ENCODE measurements at places on chromosomes 11 and 22.
A peak's percentile ranks its signal among the peaks of the same experiment; 100 is the strongest.

DNA sequence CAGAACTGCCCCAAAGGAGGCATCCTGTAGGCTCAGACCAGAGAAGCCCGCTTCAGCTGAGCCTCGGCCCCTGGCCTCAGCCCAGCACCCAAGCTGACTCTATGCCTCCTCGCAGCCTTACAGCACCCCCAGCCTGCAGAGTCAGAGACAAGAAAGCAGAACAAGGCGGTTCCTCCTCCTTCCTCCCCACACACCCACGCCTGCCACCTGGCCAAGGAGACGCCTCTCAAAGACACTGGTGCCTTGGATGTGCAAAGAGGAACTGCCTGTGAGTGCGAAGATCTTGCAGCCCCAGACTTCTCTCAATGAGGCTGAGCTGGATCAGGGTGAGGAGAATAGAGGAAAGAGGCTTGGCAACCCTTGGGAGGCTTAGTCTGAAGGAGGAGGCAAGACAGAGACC is 60.2 kb downstream of the PDE2A start:
- no peak for DNase-seq

DNA sequence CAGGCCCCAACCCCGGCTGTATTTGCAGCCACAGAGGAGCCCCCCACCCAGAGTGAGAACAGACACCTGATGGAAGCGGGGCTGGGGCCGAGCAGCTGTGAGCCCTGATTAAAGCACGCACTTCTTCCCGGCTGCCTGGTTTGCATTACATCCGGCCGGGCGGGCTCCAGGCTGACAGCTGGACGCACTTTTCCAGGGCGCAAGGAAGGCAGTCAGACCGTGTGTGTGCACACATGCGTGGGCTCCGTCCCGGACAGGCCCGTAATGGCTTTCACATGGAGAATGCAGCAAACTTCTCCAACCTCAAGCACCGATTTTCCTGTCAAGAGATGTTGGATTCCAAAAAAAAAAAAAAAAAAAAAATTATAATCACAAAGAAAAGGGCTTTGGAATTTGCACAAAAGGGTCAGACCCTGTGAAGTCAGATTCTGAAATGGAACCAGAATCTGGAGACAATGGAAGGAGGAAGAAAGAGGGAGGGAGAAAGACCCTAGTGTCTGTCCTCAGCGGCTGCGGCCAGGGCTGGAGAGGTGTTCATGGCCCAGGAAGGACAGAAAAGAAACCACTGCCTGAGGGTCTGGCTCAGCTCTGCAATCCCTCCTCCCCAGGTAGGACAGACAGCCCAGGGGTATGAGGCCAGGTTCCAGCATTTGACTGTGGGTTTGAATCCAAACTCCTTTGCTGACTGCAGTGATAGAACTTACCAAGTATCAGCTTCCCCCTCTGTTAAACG is 365.5 kb downstream of the MN1 start:
- peak; percentile 82 for DNase-seq

GRCh38 chr11:24779791-24780190 is 282.9 kb downstream of the LUZP2 start:
- DNase-seq = peak; percentile 4

DNA sequence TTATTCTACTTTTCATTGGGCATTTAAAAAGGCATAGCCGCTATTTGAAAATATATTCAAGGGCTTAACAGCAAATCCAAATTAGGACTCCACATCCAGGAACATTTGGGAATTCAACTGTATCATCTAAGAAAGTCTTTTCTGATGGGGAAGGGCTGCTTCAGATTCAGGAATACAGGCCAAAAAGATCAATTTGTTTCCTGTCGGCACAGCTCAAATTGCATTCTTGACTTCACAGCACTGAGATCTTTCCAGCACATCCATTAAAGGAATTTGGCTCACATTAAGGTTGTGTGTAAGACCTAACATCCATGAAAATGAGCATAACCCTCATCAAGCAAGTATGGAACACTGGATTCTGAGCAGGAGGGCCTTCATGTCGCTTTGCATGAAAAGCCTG is 1169.5 kb upstream of the CCDC90B start:
- no peak for DNase-seq

- no peak for DNase-seq
Measured at GRCh38 chr11:980438-981357, 55.0 kb downstream of the AP2A2 start.

GRCh38 chr11:68338051-68338780 is 25.8 kb downstream of the LRP5 start:
- peak; percentile 47 for DNase-seq

DNA sequence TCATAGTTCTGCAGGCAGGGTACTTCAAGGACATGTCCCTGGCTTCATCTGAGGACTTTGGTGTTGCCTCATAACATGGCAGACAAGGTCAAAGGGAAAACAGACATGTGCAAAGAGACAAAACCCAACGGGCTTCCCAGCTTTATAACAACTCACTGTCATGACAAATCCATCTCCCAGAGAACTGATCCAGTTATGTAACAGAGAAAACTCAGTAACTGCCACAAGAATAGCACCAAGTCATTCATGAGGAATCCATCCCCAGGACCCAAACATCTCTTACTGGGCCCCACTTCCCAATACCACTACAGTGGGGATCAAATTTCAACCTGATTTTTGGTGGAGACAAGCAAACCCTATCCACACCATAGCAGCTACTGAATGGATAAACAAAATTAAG is 13.0 kb downstream of the OR52N4 start:
- no peak for DNase-seq

- no peak for DNase-seq
Measured at GRCh38 chr22:20583471-20583922, 76.1 kb downstream of the MED15 start.

- DNase-seq = no peak
Measured at GRCh38 chr11:14052198-14052597, 89.7 kb downstream of the SPON1 start.

DNA sequence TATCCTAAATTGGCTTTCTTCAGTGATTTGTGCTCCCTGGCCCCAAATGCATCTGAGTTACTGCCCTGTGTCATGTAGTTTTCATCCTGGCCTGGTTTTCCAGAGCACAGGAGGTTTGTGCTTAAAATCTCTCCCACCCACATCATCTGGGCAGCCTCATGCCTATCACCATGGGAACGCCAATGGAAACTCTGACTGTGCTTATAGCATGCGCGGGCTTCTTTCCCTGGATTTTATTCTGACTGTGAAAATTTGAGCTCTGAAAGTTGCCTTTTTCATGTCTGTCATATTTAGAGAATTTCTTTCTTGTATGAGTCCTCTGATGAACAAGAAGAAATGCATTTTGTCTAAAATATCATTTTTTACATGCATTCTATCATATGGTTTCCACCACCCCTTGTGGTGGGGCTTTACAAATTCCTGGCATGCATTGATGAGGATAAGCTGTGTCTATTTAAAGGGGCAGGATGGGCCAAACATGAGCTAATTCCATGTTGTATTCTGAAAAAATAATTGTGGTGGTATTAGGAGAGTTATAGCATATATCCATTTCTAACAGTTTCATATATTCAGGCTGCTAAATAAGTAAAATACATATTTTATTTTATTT is 55.1 kb downstream of the IRAG1 start:
- DNase-seq = peak; percentile 64

DNA sequence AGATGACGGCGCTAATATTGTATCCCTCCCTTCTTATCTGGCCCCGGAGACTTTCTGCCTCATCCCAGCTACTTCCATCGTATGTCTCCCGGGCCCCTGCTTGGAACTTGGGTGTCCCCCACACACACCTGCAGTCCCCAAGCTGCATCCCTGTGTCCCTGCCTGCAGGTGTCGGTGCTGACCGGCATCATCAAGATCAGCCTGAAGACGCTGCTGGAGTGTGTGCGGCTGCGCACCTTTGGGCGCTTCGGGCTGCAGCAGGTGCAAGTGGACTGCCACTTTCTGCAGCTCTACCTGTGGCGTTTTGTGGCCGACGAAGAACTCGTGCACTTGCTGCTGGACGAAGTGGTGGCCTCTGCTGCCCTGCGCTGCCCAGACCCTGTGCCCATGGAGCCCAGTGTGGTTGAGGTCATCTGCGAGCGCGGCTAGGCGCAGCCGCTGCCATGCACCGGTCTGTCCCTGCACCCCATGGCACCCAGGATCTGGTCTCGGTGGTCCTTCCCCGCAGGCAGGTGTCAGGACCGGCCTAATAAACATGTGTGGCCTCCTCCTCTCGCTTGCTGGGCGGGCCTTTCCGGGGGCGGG is 421 bp upstream of the TM7SF2 start:
- no peak for DNase-seq

- no peak for DNase-seq
Measured at GRCh38 chr11:26322335-26323067, 9.4 kb upstream of the ANO3 start.

DNA sequence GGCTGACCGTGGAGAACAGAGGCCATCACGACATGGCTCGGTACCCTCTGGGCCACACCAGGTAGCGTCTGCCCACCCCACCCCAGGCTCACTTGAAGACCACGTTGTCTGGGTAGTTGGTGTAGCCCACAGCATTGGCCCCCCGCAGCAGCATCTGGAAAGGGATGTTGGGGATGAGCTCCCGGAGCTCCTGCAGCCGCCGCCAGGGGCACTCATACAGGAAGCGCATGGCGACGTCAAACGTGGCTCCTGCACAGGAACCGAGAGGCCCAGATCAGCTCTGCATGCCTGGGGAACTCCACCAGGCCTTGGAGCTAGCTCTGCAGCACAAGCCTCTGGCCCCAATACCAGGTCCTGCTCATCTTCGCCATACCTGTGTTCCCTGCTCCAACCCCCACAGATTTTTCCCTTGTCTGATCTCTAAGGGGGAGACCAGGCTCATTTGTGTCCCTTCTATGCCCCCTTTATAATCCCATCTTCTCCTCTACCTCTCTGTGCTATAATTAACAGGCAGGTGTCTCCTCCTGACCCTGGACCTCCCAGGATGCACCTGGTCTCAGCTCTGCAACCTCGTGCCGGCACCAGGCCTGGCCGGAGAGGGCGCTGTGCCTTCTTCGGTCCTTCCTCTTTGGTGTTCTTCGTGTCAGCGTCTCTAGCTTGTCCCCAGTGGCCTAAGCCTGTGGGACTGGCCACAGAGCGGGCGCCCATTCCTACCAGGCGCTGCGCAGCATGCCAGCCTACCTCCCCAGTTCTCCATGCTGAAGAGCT is 5.0 kb upstream of the LRFN4 start:
- no peak for DNase-seq

DNA sequence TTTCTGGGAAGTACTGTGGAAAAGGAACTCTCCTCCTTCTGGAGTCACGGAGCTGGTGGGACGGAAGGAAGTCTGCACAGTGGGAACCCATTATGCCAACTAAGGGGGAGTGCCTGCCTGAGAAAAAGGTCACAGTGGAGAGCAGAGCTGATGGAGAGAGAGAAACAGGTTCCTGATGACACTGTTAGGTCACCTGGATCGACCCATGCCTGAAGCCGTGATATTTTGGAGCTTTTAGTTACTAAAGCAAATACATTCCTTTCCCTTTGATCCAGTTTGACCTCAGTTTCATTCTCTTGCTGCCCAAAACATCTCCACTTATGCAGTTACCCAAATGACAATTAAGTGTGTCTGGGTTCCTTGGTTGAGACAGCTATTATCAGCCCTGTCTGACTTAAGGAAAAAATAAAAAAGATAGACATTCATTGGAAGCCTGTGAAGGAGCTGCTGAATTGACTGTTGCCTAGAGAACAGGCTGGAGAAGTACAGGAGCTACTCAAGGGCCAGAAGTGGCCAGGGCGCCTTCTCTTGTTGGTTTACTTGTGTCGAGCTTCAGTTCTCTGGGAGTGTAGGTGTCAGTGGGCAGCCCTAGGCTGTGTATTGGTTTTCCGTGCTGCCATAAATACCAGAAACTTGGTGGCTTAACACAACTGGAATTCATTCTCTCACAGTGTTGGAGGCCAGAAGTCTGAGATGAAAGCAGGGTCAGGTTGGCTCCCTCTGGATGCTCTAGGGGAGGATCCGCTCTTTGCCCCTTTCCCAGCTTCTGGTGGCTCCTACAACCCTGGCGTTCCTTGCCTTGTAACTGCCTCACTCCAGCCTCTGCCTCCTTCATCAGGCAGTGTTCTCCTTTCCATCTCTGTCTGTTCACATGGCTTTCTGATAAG is 13.6 kb downstream of the MRGPRD start:
- DNase-seq = no peak

DNA sequence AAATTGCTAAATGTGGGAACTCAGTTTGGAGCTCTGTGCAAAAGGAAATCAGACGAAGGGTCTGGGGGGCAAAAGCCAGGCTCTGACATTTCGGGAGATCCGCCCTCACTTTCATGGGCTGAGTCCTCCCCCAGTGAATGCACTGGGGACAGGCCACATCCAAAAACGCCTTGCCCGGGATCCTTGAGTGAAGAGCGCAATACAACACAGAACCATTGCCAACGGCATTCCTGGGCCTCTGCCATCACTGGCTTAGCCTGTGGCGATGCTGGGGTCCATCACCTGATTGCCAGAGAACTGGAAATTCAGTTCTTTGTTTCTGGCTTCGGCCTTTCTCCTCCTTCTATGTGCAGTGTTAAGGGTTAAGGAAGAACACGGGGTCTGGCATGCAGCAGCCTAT is 297.9 kb downstream of the SHANK2 start:
- no peak for DNase-seq
